ENCODE measurements at places on chromosomes 1 and 21.

GRCh38 chr1:112141923-112142322 is 152.5 kb upstream of the KCND3 start:
- no peak for DNase-seq

DNA sequence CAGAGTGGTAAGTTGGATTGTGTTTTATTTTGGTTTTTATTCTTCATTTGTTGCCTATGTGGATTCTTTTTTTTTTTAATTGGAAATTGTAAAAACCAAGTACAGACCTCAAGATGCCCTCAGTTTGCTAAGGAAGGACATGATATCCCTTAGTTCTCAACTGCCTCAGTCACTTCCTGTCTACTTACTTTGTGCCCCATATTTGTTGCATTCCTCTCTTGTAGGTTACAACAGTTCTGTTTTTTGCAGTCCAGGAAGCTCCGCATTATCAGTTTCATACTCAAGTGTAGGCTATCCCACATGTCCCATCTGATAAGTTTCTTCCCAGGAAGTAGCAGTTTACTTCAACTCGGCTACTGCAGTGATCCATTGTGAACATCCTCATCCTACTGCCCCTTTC is 82.0 kb downstream of the RPAP2 start:
- DNase-seq: no peak

GRCh38 chr1:38690790-38691449 is 168.7 kb downstream of the RRAGC start:
- DNase-seq: no peak

DNA sequence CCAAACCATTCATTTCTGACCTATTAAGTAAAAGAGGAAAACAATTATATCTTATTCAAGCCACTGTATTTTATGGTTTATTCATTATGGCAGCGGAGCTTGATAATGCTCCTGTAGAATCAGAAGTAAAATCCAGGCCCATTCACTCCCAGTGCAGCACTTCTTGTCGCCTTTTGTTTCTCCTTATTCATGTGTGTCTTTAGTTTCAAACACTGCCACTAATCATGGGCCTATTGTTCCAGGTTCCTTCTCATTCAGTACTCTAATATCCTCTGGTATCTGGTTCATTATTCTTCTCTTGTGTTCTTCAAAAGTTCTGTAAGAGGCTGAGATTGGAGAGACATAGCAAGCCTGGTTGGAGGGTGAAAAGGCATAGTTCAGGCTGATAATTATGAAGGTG is 218.3 kb downstream of the LRRIQ3 start:
- DNase-seq: no peak

- DNase-seq: no peak
Measured at GRCh38 chr1:82485591-82486369, 685.0 kb downstream of the ADGRL2 start.

DNA sequence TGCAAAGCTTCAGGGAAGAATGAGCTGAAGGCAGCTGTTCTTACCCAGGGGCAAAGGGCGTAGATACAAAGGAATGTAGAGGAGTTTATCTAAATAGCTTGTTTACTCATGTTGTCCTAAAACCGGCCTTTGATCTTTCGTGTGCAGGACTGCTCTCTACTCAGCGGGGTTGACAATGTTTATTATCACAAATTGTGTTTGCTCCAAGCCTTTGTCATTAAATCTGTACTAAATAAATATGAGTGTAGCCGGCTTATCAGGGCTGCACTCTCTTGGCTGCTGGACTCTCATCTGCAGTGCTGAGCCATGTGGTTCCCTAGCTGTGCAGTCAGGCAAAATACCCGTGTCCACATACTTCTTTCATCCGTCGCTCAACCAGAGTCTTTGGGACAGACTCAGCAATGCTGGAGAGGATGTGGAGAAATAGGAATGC is 199.0 kb downstream of the LBR start:
- no peak for DNase-seq

DNA sequence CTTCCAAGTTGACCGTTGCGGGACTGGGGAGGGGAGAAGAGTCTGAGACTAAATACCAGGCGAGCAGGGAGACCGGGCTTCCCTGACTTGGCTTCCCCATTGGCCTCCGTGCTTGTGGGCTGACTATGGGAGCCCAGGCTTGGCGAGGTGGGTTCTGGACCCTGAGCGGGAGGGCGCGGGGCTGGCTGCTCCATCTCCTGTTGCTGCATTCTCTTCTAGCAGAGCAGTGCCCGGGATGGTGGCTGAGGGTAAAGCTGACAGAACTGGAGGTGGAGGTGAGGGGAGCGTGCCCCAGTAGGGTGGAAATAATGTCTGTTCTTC is 689 bp downstream of the LGR6 start:
- DNase-seq: no peak

DNA sequence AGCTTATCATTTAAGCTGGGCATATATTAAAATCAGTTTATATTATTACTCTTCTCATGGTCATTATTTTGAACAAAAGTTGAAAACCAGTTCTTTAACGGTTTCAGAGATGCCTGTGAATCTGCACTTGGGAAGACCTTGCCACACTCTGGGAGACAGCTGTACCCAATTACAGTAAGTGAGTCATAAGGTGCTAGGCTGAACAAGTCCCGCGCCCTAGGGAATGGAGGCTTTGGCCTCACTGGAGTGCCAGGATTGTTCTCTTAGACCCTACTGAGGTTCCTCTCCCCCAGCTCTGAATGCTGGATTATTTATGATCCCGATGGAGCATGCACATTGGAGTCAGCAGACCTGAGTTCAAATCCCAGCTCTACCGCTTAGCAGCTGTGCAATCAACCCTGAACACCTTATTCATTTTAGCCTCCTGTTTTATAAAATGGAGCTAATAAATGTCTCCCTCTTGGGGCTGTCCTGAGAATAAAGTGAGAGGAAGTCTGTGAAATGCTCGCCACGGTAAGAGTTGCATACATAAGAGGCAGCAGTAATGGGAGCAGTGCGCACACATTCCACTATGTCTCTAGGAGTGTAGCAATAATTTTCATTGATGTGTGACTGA is 266.2 kb downstream of the FOXD2 start:
- peak; percentile 11 for DNase-seq

DNA sequence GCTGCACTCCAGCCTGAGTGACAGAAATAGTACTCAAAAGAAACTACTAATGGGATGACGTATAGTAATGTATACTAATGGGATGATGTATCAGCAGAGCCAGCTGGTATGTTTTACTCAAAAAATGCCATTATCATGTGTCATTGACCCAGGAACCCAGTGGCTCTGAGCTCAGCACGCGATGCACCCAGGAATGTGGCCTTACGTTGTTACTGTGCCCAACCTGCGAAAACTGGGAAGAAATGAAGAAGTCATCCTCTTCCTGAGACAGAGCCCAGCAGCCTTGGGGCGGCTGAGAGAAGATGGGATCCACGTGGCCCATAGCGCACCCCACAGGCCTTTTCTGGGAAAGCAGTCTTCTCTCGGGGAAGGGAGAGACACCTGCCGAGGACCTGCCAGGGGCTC is 8.8 kb downstream of the UBE2J2 start:
- no peak for DNase-seq

DNA sequence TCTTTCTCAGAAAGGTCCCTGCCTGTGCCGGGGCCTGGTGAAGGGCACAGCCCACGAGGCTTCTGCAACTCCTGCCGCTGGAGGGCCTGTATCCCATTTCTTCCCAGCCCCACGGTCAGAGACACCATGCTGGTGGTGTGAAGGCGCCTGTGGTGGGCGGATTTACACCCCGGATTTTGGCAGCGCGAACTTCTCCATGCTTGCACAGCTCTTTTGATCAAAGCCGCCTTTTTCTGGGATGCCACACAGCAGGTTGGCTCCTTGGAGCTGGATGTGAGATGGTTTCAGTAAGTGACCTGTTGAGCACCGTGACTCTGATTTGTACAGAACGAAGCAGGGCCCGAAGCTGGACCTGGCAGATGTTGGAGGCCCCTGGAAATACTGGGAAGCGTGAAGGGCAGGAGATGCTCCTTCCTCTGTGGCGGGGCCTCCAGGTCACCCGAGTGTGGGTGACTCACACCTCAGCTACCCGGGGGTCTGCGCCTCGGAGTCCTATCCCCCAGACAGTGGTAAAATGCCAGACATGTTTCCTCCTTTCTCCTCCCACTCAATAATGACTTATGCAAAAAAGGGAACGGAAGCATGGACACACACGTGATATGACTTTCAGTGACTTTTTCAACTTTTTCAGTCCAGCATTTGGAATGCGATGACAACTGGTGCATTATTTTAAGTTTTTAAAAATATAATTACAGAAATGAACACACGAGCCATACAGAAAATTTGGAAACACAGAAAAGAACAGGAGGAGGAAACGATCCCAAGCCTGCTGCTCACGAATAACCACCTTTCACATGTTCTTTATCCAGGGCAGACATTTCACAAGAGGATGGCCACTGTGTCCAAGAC is 9.0 kb downstream of the UMODL1 start:
- no peak for DNase-seq

DNA sequence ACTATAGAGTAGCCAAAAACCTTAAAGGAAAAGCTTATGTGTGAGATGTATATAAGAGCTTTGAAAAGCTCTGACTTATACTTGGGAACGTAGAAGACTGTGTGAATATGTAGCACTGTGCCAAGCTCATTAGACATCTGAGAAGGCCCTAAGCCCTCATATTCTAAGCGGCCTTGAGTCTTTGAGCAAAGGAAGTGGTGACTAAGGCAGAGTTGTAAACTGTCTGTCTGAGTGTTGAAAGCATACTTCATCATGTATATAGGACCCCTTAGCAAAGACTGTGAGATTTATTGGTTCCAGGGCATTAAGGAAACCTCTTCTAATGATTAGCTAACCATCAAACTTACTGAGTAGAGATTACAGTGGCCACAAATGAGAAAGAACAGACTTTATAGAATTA is 153.3 kb upstream of the LYPLAL1 start:
- DNase-seq: no peak

DNA sequence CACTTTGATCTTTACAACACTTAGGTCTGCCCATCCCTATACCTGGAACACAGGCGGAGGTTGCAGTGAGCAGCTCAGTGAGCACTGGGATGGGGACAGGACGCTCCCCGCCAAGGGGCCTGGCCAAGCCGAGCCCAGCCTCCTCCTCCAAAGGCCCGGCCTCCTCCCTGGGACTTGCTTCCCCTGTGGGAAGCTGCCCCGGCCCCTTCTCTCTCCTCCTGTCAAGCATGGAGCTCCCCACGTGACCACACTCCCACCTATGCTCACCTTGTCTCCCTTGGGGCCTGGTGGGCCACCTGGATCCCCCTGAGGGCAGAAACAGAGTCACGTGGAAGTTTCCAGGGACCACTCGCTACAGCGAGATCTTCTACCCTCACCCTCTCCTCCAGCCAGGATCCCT is 12.9 kb downstream of the COL16A1 start:
- DNase-seq: no peak

Measured in Jurkat, Clone E6-1 (cell line).